ENCODE measurements at places on chromosomes 1 and 21. TPM values are rescaled to one million over a fixed set of nuclear protein-coding genes. Genes with fewer than 3 reads are reported as not detected.

The CFHR2 gene
- not detected for total RNA-seq

- no peaks in the 10 kb centered on the region for H3K36me3 ChIP-seq
- no peak overlapping the region for H3K27ac ChIP-seq
- H3K4me1 ChIP-seq: peaks cover 10% of the 10 kb centered on the region
- DNase-seq: no peak
These were observed 8.1 kb upstream of the SDHB start for GRCh38 chr1:17061892-17062291.

The VAMP3 gene
- total RNA-seq: 49.6 TPM

The ARHGAP29 gene
- total RNA-seq: not detected

The IL20 gene
- total RNA-seq: not detected

The TMEM52 gene
- 0.69 TPM for total RNA-seq

DNA sequence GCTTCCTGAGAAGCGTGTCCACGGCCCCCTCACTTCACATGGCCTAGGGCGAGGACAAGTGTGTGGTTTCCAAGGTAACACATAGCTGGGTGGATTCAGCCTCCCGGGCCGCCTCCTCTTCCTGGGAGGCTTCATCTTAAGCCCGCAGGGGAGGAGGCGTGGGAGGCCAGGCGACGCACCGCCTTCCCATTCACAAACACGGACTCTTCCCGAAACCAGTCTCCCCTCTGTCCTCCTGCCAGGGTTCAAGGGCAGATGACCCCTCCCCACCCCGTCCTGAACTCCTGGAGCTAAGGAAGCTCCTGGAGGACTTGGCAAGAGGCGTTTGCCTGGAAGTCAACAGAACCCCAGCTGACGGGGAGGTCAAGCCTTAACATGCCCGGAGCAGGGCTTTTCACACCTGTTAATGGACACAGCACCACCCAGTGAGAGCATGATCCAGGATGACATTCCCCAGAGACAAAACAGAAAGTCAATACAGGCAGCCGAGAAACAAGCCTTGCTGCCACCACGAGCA is 56.7 kb downstream of the KCNN3 start:
- no peak overlapping the region for H3K4me3 ChIP-seq
- no peaks in the 10 kb centered on the region for H3K36me3 ChIP-seq
- no peak for DNase-seq
- peaks cover 4% of the 10 kb centered on the region for H3K27me3 ChIP-seq

DNA sequence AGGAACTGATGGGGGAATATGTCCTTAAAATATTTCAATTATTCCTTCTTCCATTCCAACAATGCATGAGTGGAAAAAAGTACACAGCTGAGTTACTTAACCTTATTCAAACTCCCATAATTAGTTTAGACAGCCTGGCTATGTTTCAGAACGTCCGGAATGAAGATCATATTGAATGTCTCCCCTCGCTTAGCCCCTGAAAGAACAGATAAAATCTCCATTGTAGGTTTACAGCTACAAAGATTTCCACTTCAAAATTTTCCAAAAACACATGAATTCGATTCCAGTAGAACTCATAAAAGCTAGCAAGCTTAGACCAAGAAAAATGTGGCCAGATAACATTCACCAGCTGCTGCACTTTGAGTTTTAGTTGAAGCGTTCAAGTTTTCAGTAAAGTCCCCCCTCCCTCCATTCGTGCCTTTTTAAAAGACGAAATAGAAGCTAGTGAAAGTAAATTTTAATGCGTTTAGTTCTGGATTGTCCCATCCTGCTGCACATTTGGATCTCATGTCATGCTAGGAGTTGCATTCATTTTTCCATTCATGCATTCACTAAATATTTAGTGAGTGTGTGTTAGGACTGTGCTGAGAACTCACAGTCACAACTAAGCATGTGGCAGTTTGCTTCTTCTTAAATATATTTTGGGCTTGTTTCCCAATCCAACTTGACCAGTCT is 29.4 kb upstream of the SSX2IP start:
- no peak for DNase-seq
- H3K27me3 ChIP-seq: no peaks in the 10 kb centered on the region
- H3K4me3 ChIP-seq: no peak overlapping the region
- no peaks in the 10 kb centered on the region for H3K36me3 ChIP-seq
- H3K4me1 ChIP-seq: no peaks in the 10 kb centered on the region
- H3K27ac ChIP-seq: no peak overlapping the region

DNA sequence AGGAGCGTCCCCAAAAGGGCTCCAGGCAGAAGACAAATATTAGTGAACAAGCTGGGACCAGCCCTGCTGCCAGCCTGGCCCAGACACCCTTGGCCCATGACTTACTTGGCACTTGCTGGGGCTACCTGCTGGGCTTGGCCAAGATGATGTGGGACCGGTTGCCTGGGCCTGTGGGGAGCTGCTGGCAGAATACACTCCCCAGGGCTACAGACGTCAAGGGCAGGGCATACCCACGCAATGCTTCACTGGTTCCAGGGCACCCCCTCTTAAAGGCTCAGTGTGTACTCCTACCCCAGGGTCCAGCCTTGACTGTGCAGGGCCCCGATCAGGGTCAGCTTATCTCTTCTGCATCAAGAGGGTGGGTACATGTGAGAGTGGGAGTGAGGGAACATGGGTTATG is 106.5 kb upstream of the SLC2A1 start:
- H3K27me3 ChIP-seq: no peaks in the 10 kb centered on the region
- DNase-seq: no peak
- H3K36me3 ChIP-seq: no peaks in the 10 kb centered on the region

The SPATA1 gene
- 8.6 TPM for total RNA-seq

DNA sequence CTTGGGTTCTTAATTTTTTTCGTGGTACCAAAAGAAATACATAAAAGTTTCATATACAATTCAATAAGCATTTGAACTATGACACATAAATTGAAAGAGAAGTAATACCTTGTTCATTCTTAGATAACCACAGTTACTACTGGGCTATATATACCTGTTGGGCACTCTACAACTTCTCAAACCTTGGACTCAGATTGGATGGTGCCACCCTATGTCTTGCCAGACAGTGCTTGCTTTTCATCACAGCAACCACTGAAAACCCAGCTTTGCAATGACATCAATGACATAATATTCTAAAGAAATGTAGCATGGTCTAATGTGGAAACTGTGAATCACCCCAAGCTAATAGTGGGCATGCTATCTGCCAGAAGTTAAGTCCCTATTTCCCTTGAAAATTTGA is 62.8 kb upstream of the DPH5 start:
- H3K27ac ChIP-seq: no peak overlapping the region
- H3K27me3 ChIP-seq: no peaks in the 10 kb centered on the region
- peaks cover 12% of the 10 kb centered on the region for H3K36me3 ChIP-seq

GRCh38 chr1:35702508-35702907 is 16.2 kb downstream of the C1orf216 start:
- H3K36me3 ChIP-seq: no peaks in the 10 kb centered on the region
- H3K27me3 ChIP-seq: peaks cover 47% of the 10 kb centered on the region
- H3K27ac ChIP-seq: no peak overlapping the region
- H3K4me3 ChIP-seq: no peak overlapping the region

- no peak overlapping the region for H3K27ac ChIP-seq
- peaks cover 10% of the 10 kb centered on the region for H3K27me3 ChIP-seq
- no peaks in the 10 kb centered on the region for H3K36me3 ChIP-seq
- peaks cover 6% of the 10 kb centered on the region for H3K4me1 ChIP-seq
These were observed 30.6 kb upstream of the CTPS1 start for GRCh38 chr1:40948741-40949443.

GRCh38 chr1:64043288-64043687 is 160.1 kb upstream of the UBE2U start:
- no peaks in the 10 kb centered on the region for H3K36me3 ChIP-seq
- no peaks in the 10 kb centered on the region for H3K27me3 ChIP-seq
- no peak overlapping the region for H3K27ac ChIP-seq
- no peak for DNase-seq
- H3K4me1 ChIP-seq: no peaks in the 10 kb centered on the region
- no peak overlapping the region for H3K4me3 ChIP-seq

The LACTBL1 gene
- total RNA-seq: not detected

The LRRC53 gene
- not detected for total RNA-seq

The SUSD4 gene
- not detected for total RNA-seq

The FCRL4 gene
- total RNA-seq: 0.68 TPM

- H3K4me3 ChIP-seq: no peak overlapping the region
These were observed 10.8 kb upstream of the TMEM52 start for GRCh38 chr1:1929639-1930545.

The TCHH gene
- not detected for total RNA-seq

The CLDN17 gene
- total RNA-seq: not detected

The COL9A2 gene
- 14.8 TPM for total RNA-seq

DNA sequence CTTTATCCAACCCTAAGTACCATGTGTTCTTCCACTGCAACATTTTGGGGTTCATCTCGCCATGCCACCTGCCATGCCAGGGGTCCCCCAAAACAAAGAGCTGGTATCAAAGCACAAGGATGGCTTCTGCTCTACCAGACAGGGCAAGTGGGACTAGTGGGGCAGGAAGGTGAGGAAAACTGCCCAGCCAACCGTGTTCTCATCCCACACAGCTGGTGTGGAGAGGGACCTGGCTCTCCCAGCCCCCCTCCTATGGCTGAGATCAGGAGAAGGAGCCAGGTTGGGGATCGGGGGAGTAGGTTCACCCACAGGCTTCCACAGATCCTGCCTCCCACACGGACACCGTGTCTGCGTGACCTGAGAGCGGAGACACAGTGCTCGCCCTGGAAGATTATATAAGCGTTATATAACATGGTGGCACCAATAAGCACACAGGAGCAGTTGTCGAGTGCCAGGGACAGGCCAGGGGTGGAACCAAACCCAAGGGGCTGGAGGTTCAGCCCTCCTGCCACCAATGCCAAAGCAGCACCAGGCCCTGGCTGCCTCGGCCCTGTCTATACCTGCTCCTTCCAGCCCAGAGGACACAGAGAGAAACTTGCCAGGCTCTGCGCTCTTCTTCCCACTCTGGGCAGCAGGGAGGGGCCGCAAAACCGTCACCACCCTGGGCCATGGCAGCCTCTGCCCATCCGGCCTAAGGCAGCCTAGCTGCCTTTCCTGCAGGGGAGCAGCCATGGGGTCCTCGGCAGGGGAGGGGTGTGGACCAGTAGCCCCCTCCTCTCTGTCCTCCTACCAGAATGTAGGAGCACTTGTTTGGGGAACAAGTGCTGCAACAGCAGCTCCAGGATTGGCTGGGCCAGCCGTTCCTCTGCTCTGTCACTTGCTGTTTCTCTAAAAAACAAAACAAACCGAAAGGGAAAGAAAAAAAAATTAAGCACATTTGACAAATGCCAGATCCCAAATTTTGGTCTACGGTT is 43.5 kb downstream of the CD34 start:
- H3K27me3 ChIP-seq: no peaks in the 10 kb centered on the region
- peak overlapping the region; percentile 46 for H3K27ac ChIP-seq

The TSPEAR gene
- total RNA-seq: not detected

The MTARC1 gene
- 2.9 TPM for total RNA-seq

- H3K27ac ChIP-seq: no peak overlapping the region
- no peak for DNase-seq
- no peaks in the 10 kb centered on the region for H3K36me3 ChIP-seq
- no peaks in the 10 kb centered on the region for H3K27me3 ChIP-seq
These were observed 222.7 kb downstream of the NUF2 start for GRCh38 chr1:163544441-163544840.

DNA sequence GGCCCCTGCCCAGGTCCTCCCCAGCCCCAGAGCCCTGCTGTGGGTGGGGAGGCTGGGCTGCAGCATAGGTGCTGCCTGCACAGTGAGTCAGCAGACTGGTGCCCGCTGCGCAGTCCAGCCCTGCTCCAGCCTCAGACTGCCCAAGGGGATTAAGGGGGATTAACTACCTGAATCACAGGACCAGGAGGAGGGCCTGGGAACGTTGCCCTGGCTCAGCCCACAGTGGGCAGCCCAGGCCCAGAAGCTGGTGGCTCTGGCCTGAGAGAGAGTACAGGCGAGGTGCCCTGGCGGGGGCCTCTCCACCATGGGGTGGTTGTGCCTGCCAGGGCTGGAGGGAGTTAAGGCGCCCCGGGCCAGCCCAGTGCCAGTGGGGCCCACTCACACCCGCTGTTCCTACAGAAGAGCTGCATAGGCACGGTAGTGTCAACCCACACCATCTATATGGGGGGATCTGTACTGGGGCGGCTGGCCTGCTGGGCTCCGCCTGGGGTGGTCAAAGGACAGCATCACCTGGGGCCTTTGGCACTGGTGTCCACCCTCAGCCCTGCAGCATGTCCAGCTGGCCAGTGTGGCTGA is 2.3 kb downstream of the OBSCN start:
- no peaks in the 10 kb centered on the region for H3K27me3 ChIP-seq
- peaks cover 8% of the 10 kb centered on the region for H3K4me1 ChIP-seq
- H3K4me3 ChIP-seq: no peak overlapping the region
- no peak overlapping the region for H3K27ac ChIP-seq
- H3K36me3 ChIP-seq: no peaks in the 10 kb centered on the region

DNA sequence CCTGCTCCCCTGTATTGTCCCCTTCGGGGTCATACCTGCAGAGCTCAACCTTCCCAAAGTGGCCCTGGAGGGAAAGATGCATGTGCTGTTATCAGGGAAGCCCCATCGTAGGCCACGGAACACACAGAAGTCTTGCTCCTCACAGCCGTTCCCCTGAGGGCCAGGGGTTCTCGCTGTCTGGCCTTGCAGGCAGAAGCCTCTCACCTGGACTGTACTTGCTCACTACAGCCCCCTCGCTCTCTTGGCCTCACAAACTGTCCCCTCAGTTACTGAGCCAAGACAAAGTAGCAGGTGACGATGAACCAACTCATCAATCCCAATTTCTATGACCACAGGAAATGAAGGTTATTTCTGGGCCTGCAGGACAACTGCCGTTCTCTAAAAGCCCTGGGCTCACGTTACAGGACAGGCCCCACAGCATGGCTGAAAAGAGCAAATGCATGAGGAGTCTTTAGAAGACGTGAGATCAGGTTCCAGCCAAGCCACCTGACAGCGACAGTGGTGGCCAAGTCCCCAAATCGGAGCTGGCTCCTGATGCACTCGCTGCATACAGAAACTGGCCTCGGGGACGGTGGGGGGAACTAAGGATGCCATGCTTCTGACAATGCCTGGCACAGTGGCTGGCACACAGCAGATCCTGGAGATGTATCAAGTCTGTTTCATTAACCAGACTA is 95.0 kb downstream of the RAVER2 start:
- peaks cover 11% of the 10 kb centered on the region for H3K36me3 ChIP-seq
- no peak for DNase-seq
- peaks cover 15% of the 10 kb centered on the region for H3K4me1 ChIP-seq

DNA sequence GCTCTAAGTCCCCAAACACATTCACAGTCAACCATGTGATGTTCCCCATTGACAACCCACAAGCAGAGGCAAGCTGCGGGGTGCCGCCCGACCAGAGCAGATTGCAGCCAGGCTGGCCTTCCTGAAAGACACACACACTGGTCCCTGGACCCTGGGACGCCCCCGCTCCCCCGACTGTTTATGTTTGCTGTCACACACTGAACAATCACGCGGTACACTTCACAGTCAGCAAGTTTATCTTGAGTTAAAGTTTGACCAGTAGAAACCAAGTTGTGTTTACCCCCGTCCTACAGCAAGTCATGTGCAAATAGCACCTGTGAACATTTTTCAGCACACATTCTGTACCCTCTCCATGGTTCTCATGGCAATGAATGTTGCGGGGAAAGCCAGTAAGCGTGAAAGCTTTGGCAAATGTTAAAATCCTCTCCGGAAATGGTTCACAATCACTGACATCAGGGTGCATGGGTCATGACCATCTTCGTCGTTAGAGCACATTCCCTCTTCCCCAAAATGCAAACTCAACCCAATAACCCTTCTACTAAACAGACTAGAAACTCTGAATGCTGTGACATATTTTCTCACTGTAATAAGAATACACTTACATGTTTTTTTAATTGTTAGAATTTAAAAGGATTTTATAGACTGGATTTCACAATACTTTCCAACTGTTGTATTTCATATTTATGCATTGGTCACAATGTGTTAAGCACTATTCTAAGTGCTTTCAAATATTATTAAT is 33.3 kb upstream of the IRF2BP2 start:
- DNase-seq: no peak
- no peaks in the 10 kb centered on the region for H3K4me1 ChIP-seq
- no peak overlapping the region for H3K27ac ChIP-seq
- H3K27me3 ChIP-seq: no peaks in the 10 kb centered on the region
- no peak overlapping the region for H3K4me3 ChIP-seq
- H3K36me3 ChIP-seq: no peaks in the 10 kb centered on the region

Measured in B cell (primary cell).